ENCODE measurements at places on chromosomes 2 and 18. TPM values are rescaled to one million over a fixed set of nuclear protein-coding genes. Genes with fewer than 3 reads are reported as not detected.

GRCh38 chr2:217085543-217085942 lies 225.7 kb upstream of the TNP1 start:
- H3K4me1 ChIP-seq: peaks cover 18% of the 10 kb centered on the region
- no peak for DNase-seq
- H3K4me3 ChIP-seq: no peak overlapping the region

- H3K4me1 ChIP-seq: peaks cover 18% of the 10 kb centered on the region
- DNase-seq: peak; percentile 43
- peaks cover 54% of the 10 kb centered on the region for H3K27me3 ChIP-seq
- H3K27ac ChIP-seq: peak overlapping the region; percentile 73
- no peak overlapping the region for H3K4me3 ChIP-seq
Measured at GRCh38 chr18:76686737-76687231, 135.6 kb upstream of the ZNF236 start.

DNA sequence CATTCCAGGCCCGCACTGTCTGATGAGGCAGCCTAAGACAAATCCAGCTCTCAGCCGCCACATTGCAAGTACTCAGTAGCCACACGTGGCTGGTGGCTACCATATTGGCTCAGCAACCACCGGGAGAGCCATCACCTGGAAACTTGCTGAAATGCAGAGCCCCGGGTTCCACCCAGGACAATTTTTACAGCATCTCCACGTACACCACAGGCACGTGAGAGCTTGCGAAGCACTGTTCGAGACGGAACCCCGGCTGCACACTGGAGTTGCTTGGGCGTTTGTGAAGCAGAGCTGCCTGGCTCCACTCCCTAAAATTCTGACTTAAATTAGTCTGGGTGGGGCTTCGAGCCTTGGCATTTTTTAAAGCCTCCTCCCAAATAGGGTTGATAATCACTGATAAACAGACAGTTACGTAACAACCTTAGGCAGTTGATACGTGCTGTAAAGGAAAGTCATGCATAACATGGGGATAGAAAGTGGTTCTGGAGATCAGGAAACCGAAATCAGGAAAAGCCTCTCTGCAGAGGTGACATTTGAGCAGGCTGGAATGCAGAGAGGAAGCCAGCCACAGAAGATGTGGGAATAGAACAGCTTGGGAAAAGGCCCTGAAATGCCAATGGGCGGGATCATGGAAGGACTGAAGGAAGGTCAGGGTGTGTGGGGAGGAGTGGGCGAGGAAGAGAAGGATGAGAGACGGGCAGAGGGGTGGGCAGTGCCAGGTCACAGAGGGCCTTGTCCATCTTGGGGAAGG lies 6.2 kb downstream of the ASAP2 start:
- no peak overlapping the region for H3K27ac ChIP-seq
- no peak overlapping the region for H3K4me3 ChIP-seq
- H3K27me3 ChIP-seq: peaks cover 43% of the 10 kb centered on the region
- DNase-seq: no peak

The DSG2 gene
- total RNA-seq: 0.35 TPM
